ENCODE measurements at places on chromosomes 2 and 18.

- no peak for DNase-seq
Measured at GRCh38 chr2:146661473-146662096, 1183.2 kb upstream of the ACVR2A start.

GRCh38 chr18:13930964-13931363, 15.6 kb upstream of the MC2R start:
- DNase-seq, result no peak

GRCh38 chr18:49778826-49779465, 34.4 kb downstream of the ACAA2 start:
- DNase-seq, result peak; percentile 33

- DNase-seq, result no peak
Measured at GRCh38 chr2:27804146-27804545, 32.6 kb downstream of the MRPL33 start.

DNA sequence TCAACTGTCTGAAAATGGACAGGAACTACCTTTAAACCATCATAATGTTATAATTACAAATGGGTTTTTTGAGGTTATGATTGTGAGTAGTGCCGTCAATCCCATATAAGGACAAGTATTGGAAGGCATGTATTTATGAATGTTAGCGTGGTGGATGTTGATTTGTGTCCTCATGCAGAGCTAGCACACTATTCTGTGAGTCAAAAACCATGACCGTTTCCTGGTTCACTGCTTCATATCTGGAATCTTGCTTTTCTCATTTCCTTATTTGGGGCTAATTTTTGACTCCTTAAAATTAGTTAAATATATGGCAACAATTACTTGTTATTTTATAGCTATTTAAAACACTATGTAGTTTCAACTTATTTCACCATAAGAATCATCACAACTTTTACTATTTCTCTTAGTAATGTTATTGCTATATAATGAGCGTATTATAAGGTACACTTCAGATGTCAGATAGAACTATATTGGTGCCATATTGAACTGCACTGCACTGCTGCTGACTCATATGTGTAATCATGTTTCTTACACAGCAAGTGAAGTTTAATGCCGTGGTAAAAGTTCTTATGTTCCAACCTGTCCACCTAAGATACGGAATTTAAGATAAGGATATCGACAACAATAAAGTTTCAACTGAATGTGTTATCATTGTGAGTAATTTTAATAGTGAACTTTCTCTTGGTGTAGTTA, 192.8 kb downstream of the PTGR3 start:
- no peak for DNase-seq

DNA sequence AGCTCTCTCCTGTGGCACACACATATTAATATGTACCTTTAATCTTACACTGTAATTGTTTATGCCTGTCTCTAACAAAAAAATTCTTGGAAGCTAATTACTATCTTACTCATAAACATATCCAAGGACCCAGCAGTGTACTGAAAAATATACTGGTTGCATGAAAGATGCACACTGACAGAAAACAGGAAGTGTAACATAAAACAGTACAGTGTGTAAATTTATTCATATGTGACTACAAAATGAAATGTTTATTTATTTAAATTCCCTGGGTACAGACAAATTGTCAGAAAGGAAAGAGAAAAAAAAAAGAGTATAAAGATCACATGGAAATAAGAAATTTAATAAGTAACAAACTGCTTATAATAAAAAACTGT, 28.5 kb downstream of the TMEM131 start:
- DNase-seq, result no peak

GRCh38 chr2:70558195-70558808, 4.7 kb upstream of the TGFA start:
- no peak for DNase-seq

GRCh38 chr2:70454936-70455544, 98.6 kb downstream of the TGFA start:
- no peak for DNase-seq

DNA sequence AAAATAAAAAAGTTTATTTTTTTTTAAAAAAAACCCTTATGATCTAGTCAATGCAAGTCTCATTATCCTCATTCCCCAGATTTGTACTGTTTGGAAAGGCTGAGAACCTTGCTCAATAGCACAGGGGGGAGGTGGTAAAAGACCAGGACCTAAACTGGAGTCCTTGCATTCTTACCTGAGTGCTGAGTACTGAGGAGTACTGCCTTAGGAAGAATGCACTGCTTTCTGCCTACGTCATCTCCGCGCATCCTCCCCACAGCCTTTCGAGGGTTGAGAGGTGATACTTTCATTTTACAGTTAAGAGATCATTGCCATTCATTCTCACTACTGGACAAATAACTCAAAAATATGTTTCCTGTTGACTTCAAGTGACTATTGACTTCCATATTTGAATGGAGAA, 73.8 kb downstream of the MAP3K20 start:
- DNase-seq, result no peak

- DNase-seq, result no peak
Measured at GRCh38 chr2:190353537-190353899, 10.1 kb downstream of the INPP1 start.

DNA sequence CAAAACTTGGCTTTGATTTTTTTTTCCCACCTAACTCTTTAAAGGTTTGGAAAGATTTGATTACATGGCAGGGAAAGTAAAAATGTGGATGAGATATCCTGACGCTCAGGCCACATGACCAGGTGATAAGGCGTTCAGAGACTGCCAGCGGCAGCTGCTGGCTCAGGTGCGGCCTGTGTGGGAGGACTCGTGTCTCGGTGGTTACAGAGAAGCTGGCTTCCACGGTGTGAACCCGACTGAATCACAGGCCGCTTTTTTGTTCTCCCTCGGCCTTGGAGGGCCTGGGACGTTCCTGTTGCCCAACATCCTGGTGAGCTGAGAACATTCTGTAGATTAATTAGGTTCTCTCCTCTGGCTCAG, 124.2 kb upstream of the ZNF516 start:
- DNase-seq, result peak; percentile 13

GRCh38 chr2:48129293-48129950, 223.1 kb upstream of the FBXO11 start:
- peak; percentile 27 for DNase-seq

GRCh38 chr2:71482055-71482454, 28.7 kb downstream of the DYSF start:
- DNase-seq, result no peak

GRCh38 chr2:222950638-222951285, 89.9 kb downstream of the ACSL3 start:
- peak; percentile 86 for DNase-seq

DNA sequence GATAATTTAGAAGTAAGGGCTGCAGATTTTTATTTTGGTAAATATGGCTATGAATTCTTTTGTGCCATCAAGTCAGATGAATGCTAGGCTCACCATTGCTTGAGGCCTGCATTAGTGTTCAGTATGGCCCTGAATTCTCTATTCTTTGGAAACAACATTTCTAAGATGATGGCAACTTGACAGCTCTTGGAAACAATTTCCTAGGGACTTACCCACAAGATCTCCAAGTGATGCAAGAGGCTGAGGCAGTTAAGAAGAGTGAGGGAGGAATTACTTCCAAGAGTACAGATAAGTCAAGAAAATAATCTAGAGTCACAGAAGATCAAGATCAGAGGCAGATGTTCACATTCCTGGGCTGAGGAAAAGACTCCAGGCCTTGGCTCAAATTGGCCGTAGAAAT, 129.1 kb downstream of the NRP2 start:
- DNase-seq, result no peak

DNA sequence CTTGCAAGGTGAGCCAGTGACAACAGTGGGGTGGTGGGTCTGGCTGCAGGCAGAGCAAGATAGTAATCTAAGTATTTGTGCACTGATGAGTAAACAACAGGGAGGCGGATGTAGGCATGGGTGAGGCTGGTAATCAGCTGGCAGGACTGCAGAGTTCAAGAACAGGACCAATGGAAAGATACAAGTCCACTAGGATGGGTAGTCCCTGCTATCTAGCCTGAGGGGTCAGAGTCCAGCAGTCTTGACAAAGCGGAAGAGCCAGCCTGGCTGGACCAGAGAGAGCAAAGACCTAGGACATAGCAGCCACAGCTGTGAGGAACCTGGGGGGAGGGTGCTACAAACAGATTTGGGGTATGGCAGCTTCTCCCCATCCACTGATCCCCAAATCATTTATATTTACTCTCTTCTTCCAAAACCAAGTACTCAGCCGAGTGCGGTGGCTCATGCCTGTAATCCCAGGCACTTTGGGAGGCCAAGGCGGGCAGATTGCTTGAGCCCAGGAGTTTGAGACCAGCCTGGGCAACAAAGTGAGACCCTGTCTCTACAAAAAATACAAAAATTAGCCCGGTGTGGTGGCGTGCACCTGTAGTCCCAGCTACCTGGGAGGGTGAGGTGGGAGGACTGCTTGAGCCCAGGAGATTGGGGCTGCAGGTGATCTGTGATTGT, 25.9 kb downstream of the VIL1 start:
- DNase-seq, result no peak

- DNase-seq, result no peak
Measured at GRCh38 chr18:53070788-53071187, 730.8 kb downstream of the DCC start.

DNA sequence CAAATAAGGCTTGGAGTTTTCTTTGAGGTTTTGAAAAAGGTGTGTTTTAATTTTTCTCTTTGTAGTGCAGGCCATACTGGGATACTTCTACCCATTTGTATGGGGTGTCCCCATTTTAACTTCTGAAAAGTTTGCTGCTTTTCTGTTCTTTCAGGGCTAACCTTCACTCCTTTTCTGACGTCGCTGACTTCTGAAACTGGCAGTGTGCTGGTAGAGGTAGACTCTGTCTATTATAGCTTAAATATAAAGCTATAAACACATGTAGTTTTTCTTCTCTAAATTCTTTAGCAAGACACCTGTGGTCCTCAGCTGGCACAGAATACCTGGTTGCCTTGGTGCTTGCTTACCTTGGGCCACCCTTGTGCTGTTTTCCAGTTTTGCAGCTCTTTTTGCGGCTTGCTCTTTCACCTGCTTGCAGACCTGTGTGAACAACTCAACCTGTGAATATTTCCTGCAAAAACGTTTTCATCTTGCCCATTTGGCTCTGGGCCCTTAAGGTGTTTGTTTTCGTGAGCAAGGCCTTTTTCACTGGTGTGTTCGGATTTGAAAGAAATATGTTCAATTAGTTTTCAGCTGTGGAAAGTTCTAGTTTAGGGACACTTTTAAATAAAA, 42.2 kb downstream of the PHLPP1 start:
- no peak for DNase-seq

- no peak for DNase-seq
Measured at GRCh38 chr18:47168509-47168908, 7.7 kb downstream of the IER3IP1 start.
